ENCODE measurements at places on chromosomes 6 and 20. TPM values are rescaled to one million over a fixed set of nuclear protein-coding genes. Genes with fewer than 3 reads are reported as not detected.

DNA sequence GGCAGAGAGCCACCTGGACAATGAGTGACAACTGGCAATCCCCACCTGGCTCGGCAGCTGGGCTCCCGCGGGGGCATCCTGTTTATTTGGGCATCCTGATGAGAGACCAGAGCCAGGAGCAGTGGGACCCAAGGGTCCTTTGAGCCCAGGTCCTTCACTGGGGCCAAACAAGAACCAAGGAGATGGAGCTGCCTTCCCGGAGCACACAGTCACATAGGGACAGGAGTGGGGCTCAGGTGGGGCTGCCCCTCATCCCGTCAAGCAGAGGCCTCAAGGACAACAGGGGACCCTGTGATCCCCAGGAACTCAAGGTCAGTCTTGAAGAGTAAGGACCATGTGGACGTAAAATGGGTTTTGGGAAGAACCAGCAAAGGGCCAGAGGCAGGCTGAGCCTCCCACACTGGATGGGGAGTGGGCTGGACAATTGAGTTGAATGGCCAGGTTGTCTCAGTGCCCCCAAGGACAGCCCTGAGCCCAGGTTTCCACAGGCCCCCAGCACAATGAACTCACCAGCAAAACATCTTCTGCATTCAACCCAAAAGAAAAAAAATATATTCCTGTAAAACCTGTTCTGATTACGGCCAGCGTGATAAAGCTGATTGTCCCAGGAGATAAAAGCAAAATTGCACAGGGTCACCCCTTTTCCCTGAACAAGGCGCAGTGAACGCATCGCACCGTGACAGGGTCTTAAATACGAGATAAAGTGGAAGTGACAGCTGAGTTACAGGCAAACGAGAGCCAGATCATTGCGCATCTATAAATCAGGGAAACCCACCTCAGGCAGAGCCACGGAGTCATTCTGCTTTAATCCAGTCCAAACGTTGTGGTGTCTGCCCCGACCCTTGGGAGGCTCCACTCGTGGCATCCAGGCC lies 86.2 kb downstream of the ANKRD60 start:
- no peak for DNase-seq

DNA sequence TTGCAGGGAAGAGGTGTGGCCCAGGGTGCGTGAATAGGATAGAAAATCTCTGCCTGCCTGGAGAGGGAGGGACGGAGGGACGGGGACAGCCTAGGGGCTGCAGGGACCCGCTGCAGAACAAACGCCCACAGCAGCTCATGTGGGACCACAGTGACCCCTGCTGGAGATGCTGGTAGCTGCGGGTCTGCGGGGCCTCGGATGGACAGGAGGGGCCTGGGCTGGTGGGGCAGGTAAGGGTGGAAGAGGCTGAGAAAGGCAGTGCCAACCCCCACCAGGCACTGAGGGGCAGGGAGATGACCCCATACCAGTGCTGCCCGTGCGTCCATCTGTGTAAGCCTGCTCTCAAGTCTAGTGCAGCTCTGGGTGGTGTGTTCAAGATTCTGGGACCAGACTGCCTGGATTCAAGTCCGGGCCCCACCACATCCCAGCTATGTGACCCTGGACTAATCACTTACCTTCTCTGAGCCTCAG lies 39.4 kb downstream of the KIAA1755 start:
- peak; percentile 88 for DNase-seq

GRCh38 chr6:11280394-11280793 lies 47.9 kb upstream of the NEDD9 start:
- no peak for DNase-seq

IL20RA gene
- not detected for total RNA-seq

GRCh38 chr6:89098461-89098860 lies 17.9 kb downstream of the PNRC1 start:
- no peak for DNase-seq

DNA sequence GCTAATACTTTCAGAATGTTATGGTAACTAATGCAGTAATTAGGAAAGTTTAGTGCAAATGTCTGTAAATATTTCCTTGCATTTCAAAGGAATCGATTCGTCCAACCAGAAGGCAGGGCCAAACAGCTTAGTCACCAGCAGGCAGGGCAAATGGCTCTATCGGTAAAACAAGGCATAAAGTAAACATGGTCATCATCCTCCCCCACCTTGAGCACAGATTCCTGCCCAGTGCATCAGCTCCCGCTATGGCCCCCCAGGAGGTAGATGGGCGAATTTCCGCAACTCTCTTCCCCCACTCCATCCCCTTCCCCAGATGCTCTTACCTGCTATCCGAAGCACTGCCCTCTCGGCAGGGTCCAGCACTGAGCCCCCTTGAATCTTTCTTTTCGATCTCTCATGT lies 103.8 kb upstream of the BEND6 start:
- no peak for DNase-seq

GRCh38 chr6:169816054-169816453 lies 64.6 kb downstream of the ERMARD start:
- DNase-seq = no peak

DNA sequence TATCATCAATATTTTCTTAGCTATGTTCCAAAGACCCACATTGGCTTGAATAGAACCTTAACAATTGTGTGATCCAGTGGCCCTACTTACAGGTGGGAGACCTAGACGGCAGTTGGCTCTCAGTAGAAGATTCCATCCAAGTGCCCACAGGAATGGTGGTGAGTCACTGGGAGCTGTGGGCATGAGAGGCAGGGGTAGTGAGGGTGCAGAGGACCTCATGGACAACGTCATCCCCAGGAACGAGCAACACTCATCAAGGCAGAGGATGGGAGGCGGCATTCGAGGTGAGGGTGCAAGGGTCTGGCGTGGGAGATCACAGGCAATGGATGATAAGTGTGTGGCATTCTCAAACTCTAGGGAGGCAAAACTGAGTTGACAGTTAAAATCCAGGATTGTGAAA lies 17.5 kb upstream of the SPO11 start:
- no peak for DNase-seq

C20orf96 gene
- 10.1 TPM for total RNA-seq

DNA sequence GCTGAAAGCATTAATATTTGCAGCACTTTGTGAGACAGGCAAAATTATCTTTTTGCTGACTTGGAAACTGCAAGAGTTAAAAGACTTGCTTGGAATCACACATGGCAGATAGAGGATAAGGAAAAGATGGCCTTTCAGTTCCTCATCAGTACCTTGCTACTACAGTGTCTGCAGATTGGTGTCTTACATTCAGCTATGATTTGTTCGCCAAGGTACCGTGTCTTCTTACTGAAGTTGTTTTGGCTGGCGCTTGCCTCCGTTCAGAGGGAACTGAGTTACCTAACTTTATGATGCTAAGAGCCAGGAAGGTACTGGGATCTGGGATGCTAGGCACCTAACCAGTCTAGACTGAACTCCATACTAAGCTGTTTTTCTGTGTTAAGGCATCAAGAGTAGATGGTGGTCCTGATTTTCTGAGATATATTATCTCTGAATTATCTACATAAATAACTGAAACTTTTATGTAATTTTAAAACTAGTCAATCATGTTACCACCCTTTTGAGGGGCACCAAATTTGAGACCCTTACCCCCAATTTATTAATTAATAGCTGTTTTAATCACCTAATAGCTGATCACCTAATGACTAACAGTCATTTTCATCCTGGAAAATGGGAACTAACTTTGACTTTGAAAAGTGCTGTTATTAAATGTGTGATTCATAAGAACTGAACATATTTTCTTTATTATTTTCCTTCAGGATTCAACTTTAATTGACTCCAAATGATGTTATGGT lies 2.5 kb downstream of the WTAP start:
- DNase-seq = peak; percentile 35

- no peak for DNase-seq
Measured at GRCh38 chr6:162817196-162817595, 89.4 kb downstream of the PACRG start.

- DNase-seq = no peak
Measured at GRCh38 chr20:1882026-1882425, 13.2 kb upstream of the SIRPA start.

DNA sequence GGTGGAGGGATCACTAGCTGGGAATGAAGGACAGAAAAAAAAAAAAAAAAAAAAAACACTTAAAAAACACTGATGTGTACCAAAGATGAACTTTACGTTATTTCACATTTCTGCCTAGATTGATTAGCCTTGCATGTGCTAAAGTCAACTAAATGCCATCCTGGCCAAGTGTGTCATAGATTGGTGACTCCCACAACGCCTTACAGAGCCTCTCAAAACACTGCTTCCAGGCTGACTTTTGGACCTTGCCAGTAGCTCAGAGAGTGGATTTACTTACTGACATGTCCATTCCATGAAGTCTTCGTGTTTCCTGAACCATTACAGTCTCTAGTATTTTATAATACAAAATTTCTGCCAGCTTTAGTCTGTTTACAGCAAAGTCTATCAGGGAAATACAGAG lies 40.5 kb downstream of the RBL1 start:
- no peak for DNase-seq

DNA sequence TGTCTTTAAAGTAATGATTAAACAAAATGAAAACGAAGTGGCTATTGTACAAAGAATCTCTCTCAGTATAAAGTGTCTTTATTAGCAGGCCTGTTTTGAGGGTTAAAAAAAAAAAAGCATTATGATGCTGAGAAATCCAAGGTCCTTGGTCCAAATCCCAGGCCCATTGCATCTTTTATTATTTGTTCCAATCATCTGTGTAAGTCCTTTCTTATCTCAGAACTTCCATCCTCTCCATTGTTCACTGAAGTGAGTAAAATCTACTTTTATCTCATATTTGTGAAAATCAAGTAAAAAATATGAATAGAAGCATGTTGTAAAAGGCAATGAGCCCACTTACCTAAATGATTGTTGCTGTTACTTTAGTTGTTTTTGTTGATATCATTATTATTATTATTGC lies 499.1 kb upstream of the JAG1 start:
- DNase-seq = no peak

TRIM31 gene
- not detected for total RNA-seq

DNA sequence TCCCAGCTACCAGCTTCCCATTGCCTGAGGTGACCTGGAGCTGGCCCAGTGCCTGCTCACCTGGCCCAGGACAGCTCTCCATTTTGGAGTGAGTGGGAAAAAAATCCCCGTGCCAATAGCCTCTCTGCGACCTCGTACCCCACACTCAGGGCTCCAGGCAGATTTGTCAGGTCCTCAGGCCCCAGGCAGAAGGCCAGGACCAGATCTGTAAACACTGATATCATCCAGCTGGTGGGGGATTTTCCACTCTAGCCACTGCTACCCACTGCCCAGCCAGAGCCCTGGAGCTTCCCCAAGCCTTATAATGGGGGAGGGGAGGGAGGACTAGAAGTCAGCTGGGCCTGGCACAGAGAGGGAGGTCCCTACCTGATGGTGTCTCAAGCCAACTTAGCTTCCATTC lies 1.3 kb upstream of the PGC start:
- DNase-seq = no peak

GRCh38 chr20:39089029-39089428 lies 126.9 kb downstream of the DHX35 start:
- DNase-seq = no peak

CPNE5 gene
- total RNA-seq = 0.47 TPM

- no peak for DNase-seq
Measured at GRCh38 chr6:90467546-90467945, 119.3 kb downstream of the MAP3K7 start.

GRCh38 chr20:52864916-52865605 lies 107.1 kb upstream of the TSHZ2 start:
- no peak for DNase-seq

CRISP2 gene
- total RNA-seq = not detected

C6orf52 gene
- 10.5 TPM for total RNA-seq
